Naive thymus-derived CD8-positive, alpha-beta T cell (primary cell): ENCODE measurements at places on chromosomes 2 and 18. TPM values are rescaled to one million over a fixed set of nuclear protein-coding genes. Genes with fewer than 3 reads are reported as not detected.

IL36A gene
- polyA plus RNA-seq: 0.25 TPM

COLEC11 gene
- polyA plus RNA-seq: not detected

SULT1C4 gene
- polyA plus RNA-seq: not detected

AKAIN1 gene
- not detected for polyA plus RNA-seq

UGT1A8 gene
- polyA plus RNA-seq: not detected

ASPRV1 gene
- 1.8 TPM for polyA plus RNA-seq

SETBP1 gene
- not detected for polyA plus RNA-seq

DNA sequence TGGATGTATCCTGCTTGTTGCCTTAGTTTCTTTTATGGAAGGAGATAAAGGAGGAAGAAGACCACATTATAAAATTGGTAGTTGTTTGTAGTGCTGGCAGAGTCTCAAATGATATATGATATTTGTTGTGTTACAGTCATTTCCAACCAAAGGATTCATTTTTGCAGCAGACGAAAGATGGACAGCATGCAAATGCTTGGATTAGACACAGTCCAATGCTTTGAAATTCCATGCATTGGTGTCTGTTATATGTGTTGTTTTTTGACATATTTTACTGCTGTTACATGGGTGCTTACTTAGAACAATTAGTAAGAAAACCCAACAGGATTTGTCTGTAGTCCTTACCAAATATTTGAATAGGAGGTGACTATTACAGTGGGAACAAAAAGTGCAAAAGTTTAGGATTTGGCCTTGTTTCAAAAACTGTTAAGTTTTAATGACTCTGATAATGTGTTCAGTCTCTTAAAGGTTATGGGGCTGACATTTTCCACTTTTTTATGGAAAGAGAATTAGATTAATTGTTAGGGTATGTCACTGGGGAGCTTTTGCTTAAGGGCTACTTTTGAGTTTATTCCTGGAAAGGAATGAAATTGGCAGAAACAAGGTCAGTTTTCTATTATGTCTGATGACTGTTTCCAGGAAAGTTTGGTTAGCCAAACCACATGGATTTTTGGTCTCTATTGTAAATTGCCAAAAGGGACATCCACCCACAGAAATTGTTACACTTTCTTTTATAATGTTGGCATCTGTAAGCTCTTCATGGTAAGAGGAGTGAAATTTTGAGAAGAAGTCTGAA lies 229.4 kb upstream of the MMADHC start:
- no peak for DNase-seq

DNA sequence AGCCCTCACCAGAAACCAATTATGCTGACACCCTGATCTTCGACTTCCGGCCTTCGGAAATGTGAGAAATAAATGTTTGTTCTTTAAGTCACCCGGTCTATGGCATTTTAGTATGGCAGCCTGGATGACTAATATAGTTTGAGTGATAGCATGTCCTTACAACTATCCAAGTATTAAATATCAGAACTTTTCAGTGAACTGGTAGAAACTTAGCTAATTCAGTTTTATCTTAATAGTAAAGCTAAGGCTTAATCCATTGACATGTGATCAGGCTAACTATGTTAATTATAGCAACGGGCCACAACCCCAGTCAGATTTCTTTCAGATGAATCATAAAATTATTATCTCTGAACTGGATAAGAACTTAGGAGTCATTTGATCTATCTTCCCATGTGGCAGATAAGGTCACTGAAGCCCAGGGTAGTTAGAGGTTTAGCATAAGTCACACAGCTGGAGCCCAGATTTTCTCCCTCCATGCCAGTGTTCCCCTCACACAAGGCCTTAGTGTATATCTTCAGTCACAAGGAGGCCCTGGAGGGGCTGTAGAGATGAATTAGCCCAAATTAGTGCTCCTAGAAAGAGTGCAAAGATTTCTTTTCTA lies 40.7 kb upstream of the UPP2 start:
- DNase-seq: no peak

DNA sequence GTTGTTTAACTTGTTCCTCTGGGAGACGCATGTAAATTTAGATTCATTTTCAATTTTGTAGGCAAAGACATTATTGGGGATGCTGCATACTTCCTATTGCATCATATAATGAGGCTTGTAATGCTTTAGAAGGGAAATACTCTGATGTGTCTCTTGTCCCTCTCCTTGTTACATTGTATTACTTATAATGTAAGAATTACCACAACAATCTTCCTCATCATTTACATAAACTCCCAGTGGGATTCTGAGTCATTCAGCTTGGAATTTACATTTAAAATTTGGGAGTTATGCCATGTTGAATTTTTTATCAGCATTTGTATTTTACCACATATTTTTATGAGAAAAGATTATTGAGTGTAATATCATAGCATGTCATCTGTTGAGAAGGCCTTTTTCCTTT lies 963.4 kb upstream of the NRXN1 start:
- no peak for DNase-seq

GRCh38 chr2:7037340-7038333 lies 120.4 kb downstream of the RNF144A start:
- peak; percentile 71 for DNase-seq

DNA sequence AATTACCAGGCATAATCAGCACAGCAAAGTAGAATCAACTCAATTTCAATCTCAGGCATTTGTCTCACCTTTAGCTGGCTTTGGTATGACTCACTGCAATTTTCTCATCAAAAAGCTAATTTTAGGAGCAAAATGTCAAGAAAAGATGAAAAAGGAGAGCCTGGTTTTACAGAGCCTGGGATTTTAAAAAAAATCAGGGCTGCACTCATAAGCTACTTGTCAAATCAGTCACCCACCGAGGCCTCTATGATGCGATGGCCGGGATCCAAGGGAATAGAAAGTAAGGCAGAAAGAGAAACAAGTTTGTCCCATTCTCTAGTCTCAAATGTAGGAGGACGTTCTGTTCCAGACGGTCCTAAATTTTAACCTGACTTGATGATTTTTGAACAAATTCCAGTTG lies 170.9 kb downstream of the SOCS6 start:
- no peak for DNase-seq

DNA sequence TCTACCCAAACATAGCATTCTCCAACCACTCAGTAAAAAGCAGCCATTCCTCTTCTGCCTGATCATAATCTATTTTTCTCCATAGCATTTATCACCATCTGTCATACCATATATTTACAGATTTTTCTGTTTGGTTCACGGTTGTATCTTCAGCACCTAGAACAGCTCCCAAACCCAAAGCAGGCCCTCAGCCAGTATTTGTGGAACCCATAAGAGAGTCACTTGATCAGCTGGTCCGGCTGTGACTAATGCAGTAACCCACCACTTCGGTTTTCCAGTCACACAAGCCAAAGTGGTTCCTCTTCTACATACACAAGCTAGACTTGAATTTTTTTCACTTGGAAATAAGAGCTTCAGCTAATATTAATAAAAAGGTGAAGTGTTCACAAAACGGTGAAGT lies 511.6 kb upstream of the CELF4 start:
- DNase-seq: no peak

DNA sequence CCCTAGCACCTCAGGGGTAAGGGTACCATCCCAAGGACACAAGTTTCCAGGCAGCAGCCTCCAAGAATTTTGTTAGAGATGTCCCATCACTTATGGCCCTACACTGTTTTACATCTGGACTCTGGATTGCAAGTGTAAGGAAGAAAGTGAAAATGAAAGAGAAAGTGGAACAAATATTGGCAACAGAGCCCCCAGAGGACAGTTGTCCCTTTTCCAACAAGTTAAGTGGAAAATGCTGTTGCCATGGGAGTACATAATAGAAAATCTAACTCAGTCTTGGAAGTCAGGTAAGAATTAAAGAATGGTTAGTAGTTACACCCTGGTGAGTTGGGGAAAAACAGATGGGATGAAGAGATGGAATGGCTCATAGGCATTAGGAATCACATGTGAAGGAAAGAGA lies 50.6 kb downstream of the TTC21B start:
- DNase-seq: no peak

DNA sequence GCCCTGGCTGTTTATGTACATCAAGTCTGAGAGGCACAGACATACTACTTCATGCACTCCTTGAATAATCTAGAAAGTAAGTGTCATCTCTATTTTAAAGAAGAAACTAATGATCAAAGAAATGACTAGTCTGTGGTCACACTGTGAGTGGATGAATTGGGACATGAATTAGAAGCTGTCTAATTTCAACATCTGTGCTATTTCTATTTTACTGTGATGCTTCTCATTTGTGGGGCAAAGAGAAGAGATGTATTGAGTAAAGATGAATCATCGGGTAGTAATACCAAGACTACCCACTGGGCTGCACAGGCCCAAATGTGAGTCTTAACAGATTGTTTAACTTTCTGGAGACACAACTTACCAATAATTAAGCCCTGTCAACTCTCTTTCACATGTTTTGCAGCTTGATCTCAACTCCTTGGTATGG lies 42.4 kb upstream of the MTIF2 start:
- no peak for DNase-seq

- no peak for DNase-seq
Observed at GRCh38 chr2:64914735-64915509, 74.3 kb upstream of the SLC1A4 start.

- no peak for DNase-seq
Observed at GRCh38 chr2:216740557-216741222, 45.3 kb upstream of the IGFBP5 start.

GRCh38 chr18:6591491-6591890 lies 138.0 kb upstream of the ARHGAP28 start:
- DNase-seq: no peak

DNA sequence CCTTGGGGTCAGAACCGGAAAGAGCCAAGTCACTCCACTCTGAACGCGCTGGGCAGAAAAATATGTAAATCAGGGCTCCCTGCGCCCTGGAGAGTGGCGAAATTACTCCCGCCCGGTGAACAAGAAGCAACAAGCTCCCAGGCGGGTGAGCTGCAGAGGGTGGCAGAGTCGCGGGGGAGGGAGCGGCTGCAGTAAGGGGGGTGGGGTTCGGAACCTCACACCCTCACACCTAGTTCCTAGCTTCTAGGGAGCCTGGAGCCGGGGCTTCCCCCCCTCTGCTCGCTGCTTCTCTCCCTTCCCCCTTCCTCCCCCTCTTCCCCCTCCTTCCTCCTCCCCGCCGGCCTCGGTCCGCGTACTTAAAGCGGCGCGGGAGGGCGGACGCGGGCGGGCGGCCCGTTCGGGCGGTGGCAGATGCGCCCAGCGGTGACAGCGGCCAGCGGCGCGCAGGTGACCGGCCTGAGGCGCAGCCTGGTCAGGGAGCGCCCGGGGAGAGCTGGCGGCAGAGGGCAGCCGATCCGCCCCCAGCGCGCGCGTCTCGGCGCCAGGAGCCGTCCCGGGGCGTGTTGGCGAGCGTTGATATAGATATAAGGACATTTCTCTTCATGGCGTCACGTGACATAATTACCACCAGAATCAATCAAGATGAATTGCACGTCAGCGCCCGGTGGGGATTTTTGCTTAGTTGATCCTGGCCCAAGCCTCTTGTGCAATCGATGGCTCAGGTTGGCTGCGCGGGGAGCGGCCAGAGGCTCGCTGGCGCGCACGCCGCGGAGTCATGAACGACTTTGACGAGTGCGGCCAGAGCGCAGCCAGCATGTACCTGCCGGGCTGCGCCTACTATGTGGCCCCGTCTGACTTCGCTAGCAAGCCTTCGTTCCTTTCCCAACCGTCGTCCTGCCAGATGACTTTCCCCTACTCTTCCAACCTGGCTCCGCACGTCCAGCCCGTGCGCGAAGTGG lies at the start of gene HOXD11:
TSS of gene HOXD11 (plus strand) at position 700 of the 959 bp plus-strand sequence. CDS start at position 776, 76 bp downstream.
- no peak for DNase-seq

- no peak for DNase-seq
Observed at GRCh38 chr2:14524041-14524802, 108.3 kb upstream of the LRATD1 start.

GRCh38 chr2:85788603-85789002 lies 34.8 kb downstream of the ATOH8 start:
- no peak for DNase-seq

DNA sequence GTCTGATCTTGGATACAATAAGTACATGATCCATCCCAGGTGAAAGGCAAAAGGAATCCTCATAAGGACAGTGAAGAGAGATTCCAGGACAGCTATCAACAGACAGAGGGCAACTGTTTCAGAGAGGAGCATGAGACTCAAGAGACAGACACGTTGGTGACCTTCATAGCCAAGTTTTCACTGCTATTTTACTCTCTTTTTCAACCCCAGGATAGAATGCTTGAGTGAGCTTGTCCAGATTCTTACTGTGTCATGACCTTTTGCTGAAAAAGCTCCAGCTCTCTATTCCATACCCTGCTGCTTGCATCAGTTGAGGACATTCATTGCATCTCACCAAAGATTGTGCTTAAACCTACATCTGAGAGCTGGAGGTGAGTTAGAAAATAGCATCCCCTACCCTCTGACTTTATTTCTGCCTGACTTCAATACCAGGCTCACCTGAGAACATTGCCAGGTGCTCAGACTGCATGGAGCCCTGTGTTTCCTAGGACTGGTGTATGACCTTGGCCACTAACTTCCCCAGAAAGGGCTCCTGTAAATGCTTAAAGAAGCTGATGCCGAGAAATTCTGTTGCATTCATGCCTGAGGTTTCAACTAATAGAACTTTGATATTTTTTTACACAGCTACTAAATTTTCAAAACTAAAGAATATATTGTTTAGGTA lies 70.4 kb upstream of the TMEM17 start:
- no peak for DNase-seq

GRCh38 chr18:63590373-63590772 lies 3.2 kb downstream of the SERPINB13 start:
- DNase-seq: no peak

DNA sequence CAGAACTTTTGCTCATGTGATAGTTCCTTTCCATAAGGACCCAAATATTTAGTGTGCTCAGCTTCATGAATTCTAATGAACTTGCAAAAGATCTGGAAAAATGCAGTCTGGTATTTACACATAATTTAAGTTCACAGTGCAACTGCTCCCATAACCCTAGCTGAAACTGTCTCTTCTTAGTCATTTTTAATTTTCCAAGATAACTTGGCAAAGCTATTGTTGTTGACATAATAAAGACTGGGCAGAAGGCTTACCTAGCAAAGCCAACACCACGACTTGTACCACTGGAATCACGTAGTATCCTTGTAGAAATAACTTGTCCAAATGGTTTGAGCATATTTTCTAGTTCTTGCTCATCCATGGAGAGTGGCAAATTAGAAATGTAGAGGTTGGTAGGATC lies 103.0 kb upstream of the ITGB6 start:
- DNase-seq: no peak

- no peak for DNase-seq
Observed at GRCh38 chr2:79294994-79295393, 135.4 kb upstream of the REG3A start.

GRCh38 chr2:196252408-196253115 lies 81.2 kb upstream of the STK17B start:
- DNase-seq: no peak

GRCh38 chr2:43020990-43021669 lies 205.3 kb downstream of the ZFP36L2 start:
- DNase-seq: no peak
